ENCODE measurements at places on chromosomes 12 and 14. TPM values are rescaled to one million over a fixed set of nuclear protein-coding genes. Genes with fewer than 3 reads are reported as not detected.

The ULK1 gene
- total RNA-seq, result 90.3 TPM

The GPRC5D gene
- total RNA-seq, result not detected

The TEX52 gene
- not detected for total RNA-seq

The ESR2 gene
- 0.20 TPM for total RNA-seq

The TAS2R10 gene
- total RNA-seq, result 0.88 TPM

The MORN3 gene
- 1.3 TPM for total RNA-seq

The WNT5B gene
- 0.57 TPM for total RNA-seq

The AKAP5 gene
- 0.75 TPM for total RNA-seq

The PMCH gene
- not detected for total RNA-seq

The EML5 gene
- total RNA-seq, result 2.1 TPM

The SVOP gene
- not detected for total RNA-seq

The COA8 gene
- total RNA-seq, result 37.2 TPM

DNA sequence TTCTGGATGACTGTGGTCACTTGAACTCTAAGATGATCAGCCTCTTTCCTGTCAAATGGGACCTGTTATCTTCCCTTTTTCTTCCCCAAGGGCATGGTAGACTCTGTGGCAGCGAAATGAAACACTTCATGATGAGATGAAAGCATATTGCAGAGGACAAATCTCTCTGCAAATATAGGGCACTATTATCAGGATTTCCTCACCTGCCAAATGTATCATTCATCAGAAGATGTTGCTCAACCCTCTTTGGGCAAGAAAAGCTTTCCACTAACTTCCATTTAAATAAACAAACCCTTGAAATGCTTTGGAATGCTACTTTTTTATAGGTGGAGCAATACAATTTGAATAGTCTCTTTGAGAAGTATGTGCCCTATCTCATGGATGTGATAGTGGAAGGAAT lies 105.0 kb downstream of the DNAH10 start:
- DNase-seq, result no peak

DNA sequence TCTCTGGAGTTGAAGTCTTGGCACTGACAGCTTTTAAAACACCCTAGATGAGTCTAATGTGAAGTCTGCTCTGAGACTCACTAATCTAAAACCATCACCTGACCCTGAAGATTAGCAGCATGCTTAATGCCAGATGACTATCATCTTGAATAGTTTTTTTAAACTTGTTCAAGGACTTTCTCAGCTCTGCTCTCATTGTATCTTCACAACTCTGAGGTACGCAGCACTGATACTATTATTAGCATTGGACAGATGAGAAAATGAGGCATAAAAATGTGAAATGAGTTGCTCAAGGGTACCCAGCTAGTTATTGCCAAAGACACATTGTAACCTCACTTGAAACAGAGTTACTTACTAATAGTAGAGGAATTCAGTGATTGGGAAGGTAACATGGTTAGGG lies 4.8 kb downstream of the SLC38A1 start:
- DNase-seq, result no peak

GRCh38 chr14:35380794-35381193 lies 23.8 kb downstream of the NFKBIA start:
- DNase-seq, result no peak

DNA sequence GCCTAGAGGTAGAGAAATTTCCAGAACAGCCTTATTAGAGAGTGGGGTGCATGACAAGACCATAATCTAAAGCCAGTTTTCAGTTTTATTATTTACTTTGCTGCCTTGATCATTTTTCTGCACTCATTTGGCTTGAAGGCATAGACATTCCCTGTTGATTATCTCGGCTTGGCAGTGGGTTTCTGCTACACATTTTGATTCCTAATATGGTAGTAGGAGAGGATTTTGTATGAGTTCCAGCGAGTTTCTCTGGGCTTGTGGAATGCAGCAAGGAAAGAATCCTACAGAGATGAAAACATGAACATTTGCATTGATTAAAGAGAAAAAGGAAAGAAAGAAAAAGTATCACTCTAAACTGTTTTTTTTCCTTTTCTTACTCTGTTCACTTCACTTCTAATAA lies 281.2 kb downstream of the PAWR start:
- no peak for DNase-seq

- no peak for DNase-seq
Measured at GRCh38 chr14:59228421-59228820, 40.0 kb downstream of the DAAM1 start.

DNA sequence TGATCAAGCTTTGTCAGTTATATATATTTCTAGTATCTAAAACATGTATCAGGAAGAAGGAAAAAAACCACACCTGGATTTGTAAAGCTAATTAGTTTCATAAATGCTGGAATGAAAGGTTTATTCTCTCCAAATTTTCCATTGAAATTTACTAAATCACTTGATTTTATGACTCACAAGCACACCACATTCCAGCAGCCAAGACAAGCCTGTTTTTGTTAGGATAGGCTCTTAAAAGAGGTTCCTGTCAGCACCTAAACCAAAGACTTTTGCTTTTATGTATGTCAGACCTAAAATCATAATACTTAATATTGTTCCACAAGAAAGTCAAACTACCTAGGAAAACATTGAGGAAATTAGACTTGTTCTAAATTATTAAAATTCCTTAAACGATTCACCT lies 85.3 kb upstream of the PAWR start:
- DNase-seq, result no peak
